ENCODE measurements at places on chromosomes 6 and 20.

DNA sequence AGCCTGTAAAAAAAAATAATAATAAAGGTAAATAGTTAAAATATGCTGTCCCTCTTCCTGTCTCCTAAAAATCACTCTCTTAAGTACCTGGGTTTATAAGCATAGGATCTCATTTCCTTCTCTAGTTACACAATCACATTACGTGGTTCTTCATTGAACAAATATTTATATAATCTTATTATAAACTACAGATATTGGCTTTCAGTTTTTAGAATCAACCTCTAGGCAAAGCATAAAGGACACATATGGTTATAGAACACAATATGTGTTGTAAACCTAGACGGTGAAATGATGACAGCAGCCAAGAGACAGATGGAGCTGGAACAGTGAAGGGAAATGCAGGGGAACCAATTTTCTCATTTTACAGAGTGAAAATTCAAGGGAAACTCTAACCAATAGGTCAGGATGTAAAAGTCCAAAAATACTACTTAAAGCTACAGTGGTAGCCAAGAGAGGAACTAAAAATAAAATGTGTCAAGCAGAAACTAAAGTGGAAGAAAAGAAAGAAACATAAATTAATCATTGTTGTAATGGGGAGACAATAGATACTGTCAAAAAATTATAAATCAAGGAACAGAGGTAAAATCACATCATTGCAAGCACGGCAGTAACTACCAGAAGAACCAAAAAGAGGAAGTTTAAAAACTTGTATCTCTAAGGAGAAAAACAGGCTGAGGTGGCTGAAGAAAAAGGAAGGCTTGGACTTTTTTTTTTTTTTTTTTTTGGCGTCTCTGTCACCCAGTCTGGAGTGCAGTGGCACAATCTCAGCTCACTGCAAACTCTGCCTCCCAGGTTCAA lies 82.8 kb upstream of the CDYL start:
- DNase-seq = no peak

DNA sequence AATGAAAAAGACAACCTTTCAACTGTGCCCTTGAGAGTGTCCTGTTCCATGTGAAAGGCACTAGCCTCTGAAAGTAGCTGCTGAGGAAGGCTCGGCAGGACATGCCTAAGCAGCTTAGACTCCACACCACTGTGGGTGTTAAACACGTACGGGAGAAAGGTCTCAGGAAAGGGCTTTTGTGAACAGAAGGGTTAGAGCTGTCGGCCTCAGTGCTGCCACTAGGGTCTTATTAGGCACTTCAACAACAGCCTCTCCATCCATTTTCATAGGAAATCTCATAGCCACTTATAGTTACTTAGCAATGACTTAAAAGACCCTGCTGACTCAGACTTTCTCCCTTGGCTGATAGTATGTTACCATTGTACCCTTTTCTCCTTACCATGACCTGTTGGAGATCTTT lies 662.8 kb downstream of the TBC1D32 start:
- no peak for DNase-seq

- no peak for DNase-seq
These were observed 24.7 kb downstream of the TRAF3IP2 start for GRCh38 chr6:111580826-111581505.

- no peak for DNase-seq
These were observed 7.5 kb downstream of the TMEM151B start for GRCh38 chr6:44277763-44278162.

- peak; percentile 71 for DNase-seq
These were observed 2.0 kb downstream of the TSBP1 start for GRCh38 chr6:32369660-32370059.

DNA sequence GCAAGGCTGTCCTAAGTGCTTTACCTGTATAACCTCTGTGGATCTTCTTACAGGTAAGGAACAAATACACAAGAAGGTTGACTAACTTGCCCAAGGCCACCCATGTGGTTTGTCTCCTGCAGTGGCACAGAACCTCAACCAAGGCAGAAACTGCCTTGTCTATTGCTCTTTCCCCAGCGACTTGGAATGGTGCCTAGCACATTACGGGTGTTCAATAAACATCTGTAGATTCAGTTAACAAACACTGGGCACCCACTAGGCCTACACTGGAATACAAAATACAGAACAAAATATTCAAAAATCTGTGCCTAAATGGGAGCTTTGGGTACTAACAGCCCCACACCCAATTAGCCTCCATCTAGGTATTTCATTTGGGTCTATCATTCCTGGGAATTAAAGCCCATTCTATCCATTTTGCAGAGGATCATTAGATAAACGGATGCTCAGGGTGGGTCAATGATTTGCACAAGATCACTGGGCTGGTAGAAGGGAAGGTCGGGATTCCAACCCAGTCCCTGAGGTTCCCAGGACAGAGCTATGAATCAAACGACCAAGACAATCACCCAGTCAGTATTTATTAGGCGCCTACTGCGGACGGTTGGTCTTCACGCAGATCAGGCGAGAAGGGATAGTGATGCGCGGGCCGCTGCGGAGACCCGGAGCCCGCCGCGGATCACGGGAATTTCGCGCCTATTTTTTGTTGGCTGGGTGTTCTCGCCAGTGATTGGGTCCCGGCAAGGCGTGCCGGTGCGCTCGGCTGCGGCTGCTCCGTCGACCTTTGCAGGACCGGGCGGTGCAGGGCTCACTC lies at the start of gene STK35:
TSS of gene STK35 (plus strand) at position 771 of the 808 bp plus-strand sequence. CDS start 55 bp downstream, outside the sequence.
- no peak for DNase-seq

DNA sequence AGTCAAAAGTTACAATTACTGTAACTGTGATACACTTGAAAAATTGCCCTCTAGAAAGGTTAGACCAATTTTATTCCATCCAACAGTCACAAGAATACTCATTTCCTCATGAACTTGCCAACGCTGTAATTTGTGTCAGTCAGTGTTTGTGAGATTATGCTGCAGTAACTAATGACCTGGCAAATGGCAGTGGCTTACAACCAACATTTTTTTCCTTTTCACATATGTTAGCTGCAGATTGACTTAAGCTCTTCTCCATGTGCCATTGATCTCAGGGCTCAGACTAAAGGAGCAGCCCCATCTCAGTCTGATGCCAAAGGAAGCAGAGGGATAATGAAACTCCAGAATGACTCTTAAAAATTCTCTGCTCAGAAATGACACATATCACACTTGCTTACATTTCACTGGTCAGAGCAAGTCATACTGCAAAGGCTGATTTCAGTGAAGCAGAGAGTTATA lies 92.3 kb upstream of the ELOVL5 start:
- DNase-seq = no peak
